WTC11 (cell line): ENCODE measurements at places on chromosomes 6 and 20. TPM values are rescaled to one million over a fixed set of nuclear protein-coding genes. Genes with fewer than 3 reads are reported as not detected.

Gene CRISP3
- total RNA-seq, result not detected in 3 replicates

Gene LST1
- 0.34 to 0.66 TPM in 2 of 3 replicates, not detected in the other for total RNA-seq

Gene TMEM200A
- 10.4 to 11.2 TPM (median 11.0 TPM) in 3 replicates for total RNA-seq

Gene PRKN
- 0.59 to 1.0 TPM (median 1.0 TPM) in 3 replicates for total RNA-seq

Gene ZNF831
- total RNA-seq, result 0.02 to 0.04 TPM in 2 of 3 replicates, not detected in the other

Gene HLA-DRA
- total RNA-seq, result 2.8 to 3.9 TPM (median 3.6 TPM) in 3 replicates

Gene TCF21
- 0.11 to 0.22 TPM (median 0.14 TPM) in 3 replicates for total RNA-seq

Gene FOXS1
- total RNA-seq, result not detected in 3 replicates

Gene OTOR
- total RNA-seq, result not detected in 3 replicates

Gene PPP1R16B
- total RNA-seq, result 8.1 to 12.0 TPM (median 8.2 TPM) in 3 replicates

Gene KIAA1755
- 0.16 to 0.50 TPM (median 0.27 TPM) in 3 replicates for total RNA-seq

Gene GLP1R
- total RNA-seq, result 1.8 to 2.2 TPM (median 2.1 TPM) in 3 replicates

Gene ZC3H12D
- 0.13 to 0.21 TPM (median 0.14 TPM) in 3 replicates for total RNA-seq

DNA sequence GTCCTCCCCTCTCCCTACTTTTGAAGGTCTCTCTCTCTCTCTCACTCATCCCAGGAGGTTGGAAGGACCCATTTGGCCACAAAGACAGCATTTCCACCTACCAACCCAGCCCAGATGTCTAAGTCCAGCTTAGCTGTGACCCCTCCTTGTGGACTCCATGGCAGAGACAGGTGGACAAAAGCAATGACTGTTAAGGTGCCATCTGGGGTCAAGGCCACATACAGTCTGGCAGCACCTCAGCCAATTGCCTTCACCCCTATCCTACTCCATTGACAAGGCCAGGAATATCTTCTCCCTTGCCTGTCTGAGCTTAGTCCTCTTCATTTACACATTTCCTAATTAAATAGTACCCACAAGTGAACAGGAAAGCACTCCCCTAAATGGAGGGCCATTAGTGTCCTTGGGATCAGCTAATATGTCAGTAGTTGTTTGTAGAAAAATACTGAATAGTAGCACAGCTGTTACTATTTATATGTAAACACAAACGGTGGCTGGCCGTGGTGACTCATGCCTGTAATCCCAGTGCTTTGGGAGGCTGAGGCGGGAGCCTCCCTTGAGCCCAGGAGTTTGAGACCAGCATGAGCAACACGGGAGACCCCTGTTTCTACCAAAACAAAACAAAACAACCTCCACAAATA is 28.8 kb downstream of the GCM1 start:
- DNase-seq, result peak; percentile 48

DNA sequence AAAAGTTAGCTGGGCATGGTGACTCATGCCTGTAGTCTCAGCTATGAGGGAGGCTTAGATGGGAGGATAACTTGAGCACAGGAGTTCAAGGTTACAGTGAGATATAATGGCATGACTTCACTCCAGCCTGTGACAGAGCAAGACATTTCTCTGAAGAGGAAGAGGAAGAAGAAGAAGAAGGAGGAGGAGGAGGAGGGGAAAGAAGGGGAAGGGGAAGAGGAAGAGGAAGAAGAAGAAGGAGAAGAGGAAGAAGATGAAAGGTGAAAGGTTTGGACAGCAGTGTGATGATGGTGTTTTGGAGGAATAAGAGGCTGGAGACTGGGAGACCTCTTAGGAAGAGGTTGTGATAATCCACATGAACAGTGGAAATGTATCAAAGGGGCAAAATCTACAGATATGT is 410.7 kb upstream of the JAG1 start:
- DNase-seq, result no peak

DNA sequence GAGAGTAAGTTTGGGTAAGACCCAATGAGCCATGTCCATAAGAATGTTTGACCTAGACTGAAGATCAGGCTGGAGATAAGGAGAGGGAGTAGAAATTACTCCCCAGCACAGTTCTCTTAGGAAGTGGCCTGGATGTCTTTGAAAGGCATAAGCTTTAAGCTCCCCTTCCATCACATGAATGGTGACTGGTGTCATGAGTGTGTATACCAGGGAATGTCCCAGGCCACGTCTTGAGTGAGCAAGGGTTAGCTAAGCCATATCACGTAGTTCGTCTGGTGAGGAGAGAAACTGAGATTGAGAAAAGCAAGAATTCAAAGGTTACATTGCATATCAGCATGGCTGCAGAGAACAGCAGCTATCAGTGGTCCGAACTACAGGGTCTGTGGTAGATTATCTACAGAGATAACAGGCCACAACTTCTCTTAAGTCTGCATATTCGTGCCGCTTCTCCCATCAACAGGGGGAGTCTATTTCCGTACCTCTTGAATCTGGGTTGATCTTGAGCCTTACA is 60.1 kb upstream of the BMP2 start:
- DNase-seq, result no peak

DNA sequence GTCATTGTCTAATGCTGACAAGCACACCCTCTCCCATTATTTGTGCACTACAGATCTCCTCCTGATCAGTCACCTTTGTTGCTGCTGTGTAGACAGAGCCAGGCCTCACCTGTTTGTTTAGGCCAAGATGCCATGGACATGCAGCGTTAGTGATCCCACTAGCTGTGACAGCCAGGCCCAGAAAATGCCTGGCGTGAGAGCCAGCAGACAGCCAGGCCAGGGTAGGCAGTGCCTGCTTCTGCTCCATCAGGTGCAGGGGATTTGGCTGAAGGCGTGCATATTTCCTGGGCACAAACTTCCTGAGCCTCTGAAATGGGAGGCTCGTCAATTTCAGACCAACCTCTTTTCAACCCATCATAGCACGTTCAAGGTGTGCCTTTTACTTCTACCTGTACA is 27.3 kb downstream of the MANBAL start:
- DNase-seq, result no peak

DNA sequence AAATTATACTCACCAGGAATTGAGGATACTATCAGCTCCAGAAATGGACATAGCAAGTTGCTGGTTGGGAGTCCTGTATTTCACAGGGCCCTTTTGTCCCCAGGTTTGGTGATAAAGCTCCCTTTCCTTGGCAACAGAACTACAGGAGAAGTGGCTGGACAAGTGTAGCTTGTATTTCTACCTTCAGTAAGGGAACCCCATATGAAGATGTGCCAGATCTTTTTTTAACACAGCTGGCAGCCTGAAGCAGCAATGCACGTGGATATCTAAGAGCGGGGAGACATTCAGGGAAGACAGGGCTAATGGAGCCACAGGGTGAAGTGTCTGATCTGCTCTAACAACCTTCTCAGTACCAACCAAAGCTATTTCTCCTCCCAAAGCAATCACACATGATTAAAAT is 373.9 kb upstream of the ID4 start:
- no peak for DNase-seq

GRCh38 chr6:38876475-38876874 is 161.4 kb downstream of the DNAH8 start:
- DNase-seq, result no peak

GRCh38 chr6:170372380-170373325 is 66.1 kb downstream of the FAM120B start:
- DNase-seq, result no peak

DNA sequence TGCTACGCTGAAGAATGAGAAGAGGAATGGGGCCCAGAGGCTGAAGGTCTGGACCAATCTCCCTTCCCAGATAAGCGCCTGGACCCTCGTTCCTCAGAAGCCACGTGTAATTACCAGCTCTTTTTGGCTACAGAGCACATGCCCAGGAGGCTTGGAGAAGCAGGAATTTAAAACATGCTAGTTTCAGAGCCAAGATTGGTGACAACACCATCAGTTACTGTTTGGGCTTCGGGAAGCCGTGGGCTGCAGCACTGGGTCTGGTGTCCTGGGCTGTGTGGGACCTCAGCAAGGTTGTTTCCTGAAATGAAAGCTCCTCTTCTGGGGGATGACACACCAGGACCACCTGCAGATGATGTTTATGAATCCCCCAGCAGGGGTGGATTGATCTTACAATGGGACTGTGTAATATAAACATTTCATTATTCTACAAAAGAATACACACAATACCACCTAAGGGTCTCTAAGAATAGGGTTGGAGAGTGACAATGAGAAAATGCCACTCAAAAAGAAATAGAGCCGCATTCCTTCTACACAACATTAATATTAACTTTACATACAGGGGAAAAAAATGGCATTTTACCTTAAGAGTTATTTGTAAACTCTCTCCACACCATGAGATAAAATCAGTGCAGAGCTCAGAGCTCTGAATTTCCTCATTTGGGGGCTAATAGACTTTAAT is 207.8 kb upstream of the FOXQ1 start:
- no peak for DNase-seq

DNA sequence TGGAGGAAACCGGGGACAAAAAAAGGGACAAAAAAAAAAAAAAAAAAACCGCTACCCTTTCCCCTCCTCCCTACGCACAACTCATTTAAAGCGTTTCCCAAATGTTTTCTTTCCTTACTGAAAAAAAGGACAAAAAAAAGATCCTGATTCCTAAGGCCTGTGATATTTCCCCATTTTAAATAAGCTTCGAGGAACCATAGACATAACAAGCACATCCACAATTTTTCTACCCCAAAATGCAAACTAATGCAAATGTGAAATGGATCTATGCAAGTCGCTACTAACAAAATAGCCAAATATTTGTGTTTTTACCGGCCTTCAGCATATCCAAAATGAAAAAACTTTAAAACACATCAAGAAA is 1.4 kb upstream of the ZNF217 start:
- no peak for DNase-seq

DNA sequence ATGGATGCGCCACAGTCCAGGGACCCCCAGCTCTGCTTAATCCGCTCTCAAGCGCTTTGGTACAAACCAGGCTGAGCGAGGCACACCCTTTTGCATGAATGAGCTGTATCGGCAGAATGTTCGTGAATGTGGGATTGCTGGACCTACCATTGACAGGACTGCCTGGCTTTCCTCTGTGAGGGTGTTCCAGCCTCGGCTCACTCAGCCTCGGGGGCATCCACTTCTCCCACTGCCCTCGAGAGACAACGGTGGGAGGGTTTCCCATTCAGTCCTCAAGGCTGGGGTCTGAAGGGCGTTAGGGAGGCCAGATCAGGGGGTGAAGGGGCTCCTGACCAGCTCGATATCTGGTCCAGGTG is 17.4 kb downstream of the MDFI start:
- DNase-seq, result no peak

- DNase-seq, result no peak
Measured at GRCh38 chr6:165119231-165120020, 190.0 kb downstream of the C6orf118 start.

GRCh38 chr6:47135772-47136171 is 93.6 kb upstream of the ADGRF1 start:
- no peak for DNase-seq

- peak; percentile 22 for DNase-seq
Measured at GRCh38 chr6:13229205-13230085, 98.9 kb downstream of the TBC1D7 start.

GRCh38 chr6:30782425-30783014 is 38.2 kb upstream of the IER3 start:
- DNase-seq, result no peak

- DNase-seq, result no peak
Measured at GRCh38 chr6:90425161-90425641, 128.6 kb upstream of the BACH2 start.

GRCh38 chr6:44065443-44066140 is 61.7 kb downstream of the MRPL14 start:
- no peak for DNase-seq

- no peak for DNase-seq
Measured at GRCh38 chr6:142881761-142882160, 63.2 kb downstream of the HIVEP2 start.

DNA sequence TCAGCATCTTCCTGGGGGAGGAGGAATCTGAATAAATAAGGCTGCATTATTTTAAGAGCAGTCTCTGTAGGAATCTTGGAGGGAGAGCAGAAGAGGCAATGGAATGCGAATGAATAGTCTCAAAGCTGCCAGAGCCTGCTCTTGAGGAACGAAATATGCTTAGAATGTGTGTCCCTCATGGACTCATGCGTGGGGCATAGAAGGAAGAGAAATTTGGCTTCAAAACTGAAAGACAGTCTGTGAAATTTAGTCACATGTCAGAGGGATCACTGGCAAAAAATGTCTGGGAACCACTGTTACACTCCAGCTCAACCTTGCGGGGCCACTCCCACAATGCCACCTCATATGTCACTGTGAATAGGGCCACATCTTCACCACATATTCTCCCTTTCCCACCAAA is 95.5 kb downstream of the GJA10 start:
- no peak for DNase-seq

DNA sequence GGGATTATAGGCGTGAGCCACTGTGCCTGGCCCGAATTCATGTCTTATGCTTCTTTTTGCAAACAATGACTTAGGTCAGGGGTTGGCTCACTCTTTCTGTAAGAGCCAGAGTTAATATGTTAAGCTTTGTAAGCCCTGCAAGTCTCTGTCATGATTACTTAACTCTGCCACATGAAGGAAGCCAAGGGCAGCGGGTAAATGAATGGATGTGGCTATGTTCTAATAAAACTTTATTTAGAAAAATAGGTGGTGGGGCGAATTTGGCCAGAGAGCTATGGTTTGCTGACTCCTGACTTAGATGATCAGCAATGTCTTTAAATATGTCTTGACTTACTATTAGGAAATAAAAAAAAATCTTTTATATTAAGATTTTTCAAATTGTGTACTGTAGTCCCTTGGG is 114.9 kb upstream of the ZFP64 start:
- DNase-seq, result no peak

DNA sequence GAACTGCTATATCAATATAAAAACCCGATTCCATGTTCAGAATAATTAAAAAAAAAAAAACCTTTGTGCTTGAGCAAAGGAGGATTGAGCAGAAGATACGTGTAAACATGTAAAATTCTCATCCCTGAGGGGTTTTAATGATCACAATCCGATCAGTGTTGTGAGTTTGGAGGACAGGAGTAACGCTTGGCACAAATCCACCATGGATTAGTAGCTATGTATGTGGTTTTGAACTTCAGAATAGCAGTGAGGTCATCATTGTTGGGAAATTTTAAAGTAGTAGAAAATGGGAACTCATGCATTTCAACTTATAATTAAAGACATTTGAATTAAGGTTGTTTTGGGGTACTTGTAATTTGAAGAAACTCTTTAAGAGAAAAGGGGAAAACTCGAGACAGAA is 203.2 kb downstream of the RPS12 start:
- no peak for DNase-seq

DNA sequence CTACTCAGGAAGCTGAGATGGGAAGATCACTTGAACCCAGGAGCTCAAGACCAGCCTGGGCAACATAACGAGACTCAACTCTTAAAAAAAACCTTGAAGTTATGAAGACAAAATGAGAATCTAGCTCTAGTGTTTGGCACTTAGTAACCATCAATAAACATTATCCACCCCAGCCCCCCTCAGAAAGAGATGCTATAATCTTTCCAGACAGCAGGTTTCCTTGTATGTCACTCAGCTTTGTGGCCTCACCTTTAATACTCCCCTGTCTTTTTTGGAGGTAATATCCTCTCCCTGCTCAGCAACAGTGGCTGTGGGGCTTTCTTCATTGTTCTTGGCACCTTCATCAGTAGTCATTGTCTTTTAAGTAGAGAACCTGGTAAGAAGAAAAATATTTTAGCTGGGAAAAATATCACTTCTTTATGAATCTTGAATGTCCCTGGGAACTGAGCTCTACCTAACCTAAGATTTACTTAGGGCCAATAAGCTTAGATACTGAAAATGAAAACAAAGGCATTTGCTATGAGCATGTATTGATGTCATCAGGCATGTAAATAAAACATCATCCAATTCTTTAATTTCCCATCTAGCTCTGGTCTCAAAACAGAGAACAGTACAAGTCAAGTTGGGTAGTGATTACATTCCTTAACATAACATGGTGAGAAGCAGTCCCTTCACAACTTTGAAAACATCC is 46.1 kb downstream of the FKBP5 start:
- DNase-seq, result no peak
